ENCODE measurements at places on chromosomes 5 and 9. TPM values are rescaled to one million over a fixed set of nuclear protein-coding genes. Genes with fewer than 3 reads are reported as not detected.

DNA sequence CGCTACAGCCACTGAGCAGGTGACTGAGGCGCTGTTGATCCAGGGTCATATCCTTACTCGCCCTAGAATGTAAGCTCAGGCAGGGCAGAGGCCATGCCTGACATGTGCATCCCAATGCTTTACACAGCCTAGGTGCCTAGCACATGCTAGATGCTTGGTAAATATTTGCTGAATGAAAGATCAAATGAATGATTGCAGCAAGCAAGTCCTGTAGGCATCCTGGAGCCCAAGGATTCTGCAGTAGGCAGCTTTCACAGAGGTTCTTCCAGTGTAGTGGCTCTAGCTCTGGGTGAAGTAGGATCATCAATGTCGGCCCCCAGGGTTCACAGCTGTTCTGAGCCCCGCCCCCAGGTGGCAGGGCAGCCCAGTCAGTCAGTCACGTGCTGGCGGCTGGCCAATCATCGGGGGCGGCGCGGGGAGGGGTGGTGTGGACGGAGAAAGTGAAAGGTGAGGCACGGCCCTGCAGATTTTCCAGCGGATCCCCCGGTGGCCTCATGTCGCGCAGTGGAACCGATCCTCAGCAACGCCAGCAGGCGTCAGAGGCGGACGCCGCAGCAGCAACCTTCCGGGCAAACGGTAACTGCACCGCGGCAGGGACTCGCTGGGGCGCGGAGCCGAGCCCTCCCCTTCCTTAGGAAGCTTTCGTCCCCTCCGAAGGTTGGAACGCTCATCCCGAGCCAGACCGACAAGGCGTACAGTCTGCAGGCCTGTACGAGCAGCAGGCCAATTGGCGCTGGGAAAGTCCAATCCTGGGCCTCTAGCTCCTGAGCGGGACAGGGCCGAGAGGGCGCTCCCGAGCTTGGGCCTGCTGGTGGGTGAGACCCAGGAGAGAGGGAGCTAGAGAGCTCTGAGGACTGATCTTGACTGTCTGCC, at the start of gene GALT:
Gene GALT (plus strand): TSS at position 465 of the 873 bp plus-strand sequence. CDS start 30 bp downstream, at position 495.
- peak; percentile 98 for DNase-seq

- DNase-seq = no peak
These were observed 71.6 kb downstream of the FBXL7 start for GRCh38 chr5:15571618-15572017.

DNA sequence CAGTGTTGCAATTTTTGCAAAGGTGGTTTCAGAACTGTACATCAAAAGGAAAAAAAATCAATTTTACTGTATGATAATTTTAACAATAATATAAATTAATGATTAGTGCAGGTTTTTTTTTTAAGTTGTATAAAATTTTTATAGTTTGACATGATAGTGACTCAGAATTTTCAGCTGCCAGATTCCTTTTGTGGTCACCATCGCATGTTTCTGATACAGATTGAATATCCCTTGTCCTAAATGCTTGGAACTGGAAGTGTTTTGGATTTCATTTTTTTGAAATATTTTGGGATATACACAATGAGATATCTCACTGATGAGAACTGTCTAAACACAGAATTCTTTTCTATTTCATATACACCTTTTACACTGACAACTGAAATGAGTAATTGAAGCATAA, 361.3 kb downstream of the RAB3C start:
- DNase-seq = no peak

GRCh38 chr5:164051745-164052144, 546.3 kb downstream of the MAT2B start:
- DNase-seq = no peak

DNA sequence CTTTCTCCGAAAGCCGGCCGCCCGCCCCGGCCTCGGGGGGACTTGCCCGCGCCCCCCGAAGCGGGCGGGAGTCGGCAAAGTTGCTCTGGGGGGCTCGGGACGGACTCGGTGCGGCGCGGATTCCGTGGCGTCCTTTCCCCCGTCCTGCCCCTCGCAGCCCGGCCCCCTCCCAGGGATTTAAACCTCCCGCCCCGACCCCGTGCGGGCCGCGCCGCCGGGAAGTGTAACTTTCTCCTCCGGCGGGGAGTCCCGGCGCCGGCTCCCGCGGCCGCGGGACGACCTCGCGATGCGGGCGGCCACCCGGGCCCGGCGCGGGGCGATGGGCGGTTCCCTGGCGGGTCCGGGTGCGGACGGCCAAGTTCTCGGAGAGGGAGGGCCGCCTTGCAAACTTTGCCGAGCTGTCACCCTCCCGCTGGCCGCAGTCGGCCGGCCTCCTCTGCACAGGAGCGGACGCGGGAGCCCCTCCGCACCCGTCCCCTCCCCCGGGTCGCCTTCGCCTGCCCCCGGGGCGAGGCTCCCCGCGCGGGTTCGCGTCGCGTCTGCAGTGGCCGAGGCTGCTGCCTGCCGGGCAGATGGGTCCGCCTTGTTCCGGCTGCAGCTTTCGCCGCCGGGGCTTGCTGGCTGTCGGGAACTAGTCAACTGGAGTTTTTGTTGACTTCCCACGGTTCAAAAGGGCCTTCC, 732 bp downstream of the PBX3 start:
- peak; percentile 24 for DNase-seq

DNA sequence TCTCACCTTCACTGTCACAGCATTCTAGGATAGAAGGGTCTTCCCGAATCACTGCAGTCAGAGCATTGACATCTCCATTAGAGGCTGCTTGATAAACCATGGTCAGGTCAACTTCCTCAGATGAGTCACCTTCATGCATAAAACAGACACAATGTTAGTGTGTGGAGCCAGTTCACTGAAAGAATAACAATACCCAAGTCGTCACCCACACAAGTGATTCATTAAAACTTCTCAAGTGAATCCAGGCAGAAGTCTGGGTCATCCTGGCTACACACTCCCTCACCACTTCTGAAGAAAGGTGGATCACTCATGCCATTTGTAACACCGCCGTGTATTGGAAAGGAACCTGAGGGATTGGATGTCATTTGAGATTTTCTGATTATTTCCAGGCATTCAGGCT, 49.6 kb downstream of the ANKRD55 start:
- no peak for DNase-seq

LRRC19 gene
- not detected for total RNA-seq

DNA sequence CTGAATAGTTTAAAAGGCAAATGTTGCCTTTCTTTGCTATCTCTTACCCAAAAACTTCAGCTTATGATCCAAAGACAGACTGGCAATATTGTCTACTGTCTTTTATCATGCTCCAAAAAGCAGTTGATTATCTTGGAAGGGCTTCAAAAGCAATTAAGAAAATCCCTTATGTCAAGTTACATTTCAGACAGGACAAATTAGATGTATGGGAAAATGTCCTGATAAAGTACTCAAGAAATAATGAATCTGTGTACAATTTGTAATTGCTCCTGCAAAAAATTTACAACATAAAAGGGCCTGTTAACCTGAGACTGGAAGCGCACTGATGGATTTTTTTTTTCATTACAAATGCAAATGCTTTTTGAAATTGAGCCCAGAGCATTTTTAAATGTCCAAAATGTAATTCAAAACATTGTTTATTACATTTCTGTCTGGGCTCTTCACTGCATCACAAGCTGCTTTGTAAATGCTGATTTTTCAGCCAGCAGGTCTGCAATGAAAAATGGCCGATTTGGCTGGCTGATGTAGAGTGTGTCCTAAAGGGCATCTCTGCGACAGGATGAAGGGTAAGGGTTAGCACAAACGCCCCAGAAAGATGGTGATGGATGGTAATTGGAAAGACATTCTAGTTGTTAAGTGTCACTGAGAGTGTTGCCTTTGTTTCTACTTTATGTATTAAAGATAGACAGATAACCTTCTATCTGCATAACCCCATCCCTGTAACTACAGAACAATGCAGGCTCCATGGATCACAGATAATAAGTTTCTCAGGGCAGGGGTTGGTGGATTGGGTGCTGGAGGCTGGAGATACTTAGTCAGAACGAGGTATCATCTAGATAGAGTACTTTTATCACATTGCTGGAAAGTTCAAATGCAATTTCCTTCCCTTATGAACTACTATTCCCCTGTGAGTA, 27.0 kb downstream of the MAT2B start:
- DNase-seq = no peak

ZNF883 gene
- total RNA-seq = 1.1 TPM

TRUB2 gene
- total RNA-seq = 29.7 TPM

DNA sequence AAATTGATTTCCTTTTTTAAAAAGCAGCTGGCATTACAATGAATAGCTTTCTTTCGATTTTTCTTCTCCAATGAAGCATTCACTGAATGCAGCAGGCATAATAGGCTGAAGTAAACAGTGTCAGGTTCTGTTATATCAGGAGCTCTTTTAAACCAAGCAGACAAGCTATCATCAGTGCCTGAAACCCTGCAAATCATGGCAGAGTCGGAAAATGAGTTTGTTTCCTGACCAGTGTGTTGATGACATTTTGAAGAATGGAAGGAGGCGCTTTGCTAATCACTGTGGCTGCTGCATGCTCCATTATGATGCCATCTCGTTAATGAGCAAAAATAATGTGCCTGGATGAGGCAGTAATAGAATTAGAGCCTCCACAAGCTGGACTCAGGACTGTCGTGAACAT, 284.5 kb downstream of the ZNF608 start:
- DNase-seq = no peak

- no peak for DNase-seq
These were observed 16.2 kb upstream of the IL3 start for GRCh38 chr5:132044207-132044606.

PCDHGA7 gene
- total RNA-seq = not detected
